ENCODE measurements at places on chromosomes 7 and 10.

- no peak for DNase-seq
Measured at GRCh38 chr7:94375691-94376090, 19.0 kb upstream of the COL1A2 start.

GRCh38 chr7:151313857-151314256, 27.8 kb upstream of the NUB1 start:
- DNase-seq: peak; percentile 74

DNA sequence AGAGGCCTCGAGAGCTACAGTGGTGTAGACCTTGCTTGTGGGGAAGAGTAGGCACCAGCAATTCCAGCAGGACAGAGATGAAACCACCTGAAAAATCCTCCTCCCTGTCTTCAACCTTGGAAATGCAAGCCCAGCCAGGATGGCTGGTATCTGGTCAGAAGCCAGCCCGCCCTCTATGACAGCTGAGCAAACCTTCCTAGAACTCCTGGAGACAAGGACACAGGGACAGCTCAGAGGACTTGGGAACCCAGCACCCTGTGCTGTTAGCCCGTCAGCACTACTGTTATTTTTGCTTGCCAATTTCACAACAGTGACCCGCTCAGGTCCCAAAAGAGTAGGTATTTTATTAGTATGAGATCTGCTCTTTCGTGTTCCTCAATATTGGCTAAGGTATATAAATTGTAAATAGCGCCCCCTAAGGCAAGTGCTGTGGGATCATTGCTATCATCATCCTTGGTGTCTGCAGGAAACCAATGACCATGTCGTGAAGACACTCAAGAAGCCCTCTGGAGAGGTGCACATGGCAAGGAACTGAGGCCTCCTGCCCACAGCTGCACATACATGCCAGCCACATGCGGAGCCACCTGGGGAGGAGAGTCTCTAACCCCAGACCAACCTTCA, 156.5 kb upstream of the CHST15 start:
- DNase-seq: no peak

DNA sequence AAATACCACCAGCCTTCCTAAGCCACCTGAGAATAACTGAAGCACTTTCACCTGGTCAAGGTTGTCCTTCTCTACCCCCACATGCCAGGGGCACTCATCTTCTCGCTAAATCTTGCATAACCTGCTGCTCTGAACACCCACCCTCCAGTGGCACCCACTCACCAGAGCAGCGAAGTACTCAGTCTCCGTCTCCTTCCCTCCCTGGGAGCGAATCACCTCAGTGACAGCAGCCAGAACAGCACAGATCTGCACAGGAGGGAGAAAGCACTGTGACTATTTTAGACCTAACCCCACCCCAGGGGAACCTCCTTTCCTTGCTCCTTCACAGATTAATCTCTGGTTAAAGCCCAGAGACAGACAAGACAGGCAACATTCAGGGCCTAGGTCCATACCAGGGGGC, 5.1 kb downstream of the RRP12 start:
- DNase-seq: no peak

GRCh38 chr7:64463636-64464375, 99.1 kb downstream of the ZNF680 start:
- DNase-seq: peak; percentile 85

DNA sequence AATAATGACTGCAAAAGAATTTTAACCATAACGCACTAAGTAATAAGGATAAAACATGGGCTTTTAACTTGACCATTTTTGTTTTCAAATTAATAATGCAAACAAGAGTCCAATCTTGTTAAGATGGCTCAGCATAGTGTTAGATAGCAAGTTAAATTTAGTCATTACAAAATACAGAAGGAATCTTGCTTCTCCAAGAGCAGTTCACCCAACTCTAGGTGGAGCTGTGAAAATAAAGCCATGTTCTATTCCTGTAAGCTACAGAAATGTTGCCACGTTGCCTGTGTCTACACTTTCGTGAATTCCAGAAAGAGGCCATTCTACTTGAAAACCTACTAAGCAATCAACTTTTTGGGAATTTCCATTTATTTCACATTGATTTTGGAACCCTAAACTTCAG, 191.9 kb downstream of the SFMBT2 start:
- no peak for DNase-seq

- peak; percentile 32 for DNase-seq
Measured at GRCh38 chr7:46713868-46714596, 793.0 kb upstream of the IGFBP3 start.

DNA sequence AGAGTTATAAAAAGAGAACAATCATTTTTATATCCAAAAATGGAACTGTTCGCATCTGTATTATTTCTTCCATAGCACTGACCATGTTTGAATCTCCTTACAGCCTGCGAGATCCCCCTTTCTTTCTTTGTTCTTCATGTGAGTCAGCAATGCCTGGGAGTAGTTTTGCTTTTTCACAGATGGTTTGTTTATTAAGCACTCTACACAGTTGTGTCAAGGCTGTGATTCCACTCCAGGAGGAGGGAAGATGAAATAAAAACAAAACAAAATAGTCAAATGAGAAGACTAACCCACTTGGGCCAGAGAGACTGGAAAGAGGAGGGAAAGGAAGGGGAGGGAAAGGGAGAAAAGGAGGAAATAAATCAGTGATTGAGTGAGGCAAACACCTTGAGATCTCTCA, 7.8 kb downstream of the LIPF start:
- DNase-seq: no peak

DNA sequence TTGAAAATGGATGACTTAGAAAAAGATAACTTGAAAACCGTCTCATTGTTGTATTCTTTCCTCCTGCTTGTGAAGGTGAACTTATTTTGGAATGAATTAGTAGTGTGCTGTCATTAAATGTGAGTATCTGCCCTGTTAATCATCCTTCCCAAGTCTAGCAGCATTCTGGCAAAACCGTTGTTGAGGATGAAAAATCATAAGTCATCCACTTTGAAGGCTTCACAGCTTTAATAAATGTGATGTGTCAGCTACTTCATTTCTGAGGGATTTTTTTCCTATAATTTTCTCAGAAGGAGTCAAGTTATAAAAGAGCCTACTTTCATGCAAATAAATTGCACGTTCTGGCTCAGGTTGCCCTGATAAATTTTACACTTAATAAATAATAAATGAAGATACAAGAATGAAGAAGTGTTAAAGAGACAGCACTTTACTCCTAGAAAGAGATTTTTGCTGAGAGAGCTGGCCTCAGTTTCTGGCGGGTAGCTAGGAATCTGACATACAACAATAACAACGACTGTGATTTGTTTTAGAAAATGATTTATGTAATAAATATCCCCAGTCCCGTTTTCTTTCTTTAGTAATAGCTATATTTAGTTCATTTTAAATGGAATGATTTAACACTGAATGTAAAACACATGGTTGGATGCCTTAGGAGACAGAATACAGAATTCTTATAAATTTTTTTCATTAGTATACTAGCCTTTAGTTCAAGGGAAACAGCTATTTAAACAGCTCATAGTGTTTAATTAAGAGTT, 516.5 kb upstream of the KLF6 start:
- no peak for DNase-seq

- no peak for DNase-seq
Measured at GRCh38 chr10:78366663-78367411, 333.2 kb downstream of the RPS24 start.

DNA sequence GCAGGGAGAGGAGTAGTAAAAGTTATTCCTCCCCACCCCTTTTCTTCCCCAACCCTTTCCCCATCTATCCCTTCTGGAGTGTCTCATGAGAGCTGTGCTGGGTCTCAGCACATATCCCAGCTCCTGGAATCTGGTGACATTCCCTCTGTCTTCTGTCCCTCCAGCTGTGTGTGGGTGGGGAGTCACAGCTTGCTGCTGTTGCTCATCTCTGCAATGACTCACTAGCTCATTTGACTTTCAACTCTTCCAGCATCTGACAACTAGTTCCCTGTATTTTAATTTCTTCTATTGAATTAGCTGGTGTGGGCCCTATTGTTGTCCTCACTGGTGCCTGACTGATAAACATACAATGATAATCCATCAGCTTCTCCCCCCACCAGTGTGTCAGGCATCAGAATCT, 198.9 kb upstream of the AUTS2 start:
- DNase-seq: no peak

GRCh38 chr10:115649217-115649616, 556.1 kb downstream of the ATRNL1 start:
- DNase-seq: no peak

DNA sequence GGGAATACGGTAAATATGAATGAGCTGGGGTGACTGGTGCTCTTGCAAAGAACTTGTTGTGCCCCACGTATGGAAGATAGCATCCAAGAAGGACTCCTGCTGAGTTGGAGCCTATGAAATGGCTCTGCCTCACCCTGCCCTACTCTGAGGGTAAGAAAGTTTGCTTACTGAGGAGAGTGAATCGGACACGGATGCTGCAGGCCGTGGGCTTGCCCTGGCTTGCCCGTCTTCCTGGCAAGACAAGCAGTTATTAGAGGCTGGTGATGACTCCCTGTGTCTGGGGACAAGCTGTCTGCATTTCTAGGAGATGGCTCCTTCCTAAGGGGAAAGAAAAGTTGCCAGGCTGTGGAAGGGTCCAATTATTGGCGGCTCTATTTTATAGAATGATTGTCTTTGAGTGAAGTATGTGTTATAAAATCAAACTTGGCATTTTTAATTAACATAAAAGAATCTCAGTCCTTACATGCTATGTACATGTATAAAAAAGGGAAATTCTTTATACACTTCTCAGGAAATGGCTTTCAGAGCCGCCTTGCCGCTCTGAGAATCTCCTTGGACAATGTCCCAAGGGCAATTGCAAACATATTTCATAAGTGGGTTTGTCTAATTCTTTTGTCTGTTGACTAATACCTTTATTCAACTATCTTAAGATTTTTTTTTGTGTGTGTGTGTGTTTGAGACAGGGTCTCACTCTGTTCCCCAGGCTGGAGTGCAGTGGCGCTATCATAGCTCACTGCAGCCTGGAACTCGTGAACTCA, 64.6 kb downstream of the CYP26A1 start:
- no peak for DNase-seq

- no peak for DNase-seq
Measured at GRCh38 chr7:138935465-138936011, 45.7 kb downstream of the KIAA1549 start.

DNA sequence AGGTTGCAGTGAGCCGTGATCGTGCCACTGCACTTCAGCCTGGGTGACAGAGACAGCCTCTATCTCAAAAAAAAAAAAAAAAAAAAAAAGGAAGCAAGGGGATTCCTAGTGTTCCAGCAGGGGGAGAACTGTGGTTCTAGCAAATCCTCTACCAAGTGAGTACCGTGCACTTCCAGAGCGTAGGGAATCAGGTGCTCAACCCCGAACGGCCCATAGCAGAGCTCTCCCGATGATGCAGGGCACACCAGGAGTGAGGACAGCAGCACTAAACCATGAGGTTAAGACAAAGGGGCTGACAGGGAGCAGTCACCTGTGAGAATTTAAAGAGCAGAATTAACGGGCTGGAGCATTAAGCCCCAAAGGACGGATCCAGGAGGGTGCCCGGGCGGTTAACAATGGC, 173.6 kb downstream of the PTPRN2 start:
- no peak for DNase-seq

- no peak for DNase-seq
Measured at GRCh38 chr7:90345595-90346335, 751 bp upstream of the GTPBP10 start.

DNA sequence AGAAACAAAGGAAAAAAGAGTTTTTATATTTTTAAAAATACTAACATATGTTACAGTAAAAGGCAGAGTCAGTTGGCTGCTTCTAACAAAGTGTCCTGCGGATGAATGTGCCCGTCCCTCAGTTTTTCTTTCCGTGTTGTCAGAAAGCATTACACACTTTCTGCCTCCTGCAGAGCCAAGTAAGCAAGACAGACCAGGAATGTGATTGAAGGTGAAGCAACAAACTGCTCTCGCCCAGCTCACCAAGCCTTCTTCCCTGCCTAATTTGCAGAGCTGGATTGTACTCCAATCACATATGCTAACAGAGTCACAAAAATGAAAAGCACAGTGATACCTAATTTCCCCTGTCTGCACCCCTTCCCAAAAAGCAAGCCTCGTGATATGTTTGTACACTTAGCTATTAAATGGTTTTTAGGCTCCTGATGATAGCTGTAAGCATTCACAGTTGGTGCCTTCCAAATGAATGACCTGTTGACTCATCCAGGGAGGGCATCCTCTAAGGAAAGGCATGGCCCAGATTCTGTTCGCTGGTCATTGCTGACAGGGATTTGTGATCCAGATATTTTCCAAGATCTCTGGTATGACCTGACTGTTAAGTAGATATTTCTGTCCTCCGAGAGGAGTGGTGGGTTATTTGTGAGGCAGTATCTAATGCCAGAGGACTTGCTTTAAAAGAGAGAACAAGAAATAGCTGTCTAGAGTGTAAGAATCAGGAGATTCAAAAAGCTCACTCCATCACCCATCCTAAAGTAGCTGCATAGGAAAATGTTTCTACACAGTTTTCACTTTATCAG, 187.3 kb upstream of the PLXDC2 start:
- DNase-seq: no peak

GRCh38 chr7:88090671-88091070, 129.2 kb downstream of the SRI start:
- no peak for DNase-seq

GRCh38 chr7:43666938-43667337, 62.4 kb downstream of the COA1 start:
- DNase-seq: no peak

DNA sequence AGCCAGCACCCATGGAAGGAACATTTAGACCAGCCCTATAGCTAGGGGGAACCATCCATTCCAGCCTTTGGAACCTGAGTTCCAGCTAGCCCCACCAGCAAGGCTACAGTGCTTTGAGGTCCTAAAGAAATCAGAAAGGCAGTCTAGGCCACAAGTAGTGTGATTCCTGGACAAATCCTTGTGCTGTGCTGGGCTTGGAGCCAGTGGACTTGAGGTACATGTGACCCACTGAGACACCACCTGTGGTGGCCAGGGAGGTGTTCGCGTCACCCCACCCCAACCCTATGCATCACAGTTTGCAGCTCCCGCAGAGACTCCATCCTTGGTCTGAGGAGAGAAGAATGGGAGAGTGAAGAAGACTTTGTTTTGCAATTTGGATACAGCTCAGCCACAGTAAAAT, 31.8 kb downstream of the ZNF277 start:
- no peak for DNase-seq

DNA sequence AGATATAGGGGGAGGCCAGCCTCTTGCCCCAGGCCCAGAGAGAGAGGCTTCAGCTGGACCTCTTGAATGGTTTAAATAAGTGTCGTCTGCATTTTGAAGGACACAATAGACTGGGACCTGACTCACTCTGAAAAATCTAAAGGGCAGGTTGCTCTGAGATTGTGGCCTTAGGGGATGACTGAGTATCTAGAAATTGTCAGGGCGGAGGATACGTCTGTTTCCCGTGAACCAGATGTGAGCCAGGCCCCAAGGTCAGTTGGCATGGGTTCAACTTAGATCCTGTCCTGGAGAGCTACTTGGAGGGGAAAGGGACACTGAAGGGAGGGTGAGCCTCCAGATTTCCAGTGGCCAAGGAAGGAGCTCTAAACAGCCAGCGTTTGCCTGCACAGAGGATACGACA, 110.2 kb downstream of the CHN2 start:
- no peak for DNase-seq

DNA sequence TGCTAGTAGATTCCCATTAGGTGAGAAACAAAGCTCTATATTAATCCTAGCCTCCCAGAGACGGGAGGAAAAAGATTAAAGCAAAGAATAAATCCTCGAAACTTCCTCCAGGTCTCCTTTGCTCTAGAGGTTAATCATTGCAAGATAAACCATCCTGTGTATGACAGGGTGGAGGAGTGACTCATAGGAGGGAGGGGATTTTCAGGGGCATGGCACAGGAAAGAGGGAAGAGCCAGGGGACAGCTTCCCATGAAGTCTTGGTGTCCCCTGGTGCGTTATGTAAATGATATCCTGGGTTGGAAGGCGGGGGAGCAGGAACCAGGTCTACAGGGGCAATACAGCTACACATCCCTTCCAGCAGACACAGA, 780 bp downstream of the CYP3A5 start:
- DNase-seq: no peak
